ENCODE measurements at places on chromosomes 5 and 9. TPM values are rescaled to one million over a fixed set of nuclear protein-coding genes. Genes with fewer than 3 reads are reported as not detected.

GABRA6 gene
- total RNA-seq, result not detected

DNA sequence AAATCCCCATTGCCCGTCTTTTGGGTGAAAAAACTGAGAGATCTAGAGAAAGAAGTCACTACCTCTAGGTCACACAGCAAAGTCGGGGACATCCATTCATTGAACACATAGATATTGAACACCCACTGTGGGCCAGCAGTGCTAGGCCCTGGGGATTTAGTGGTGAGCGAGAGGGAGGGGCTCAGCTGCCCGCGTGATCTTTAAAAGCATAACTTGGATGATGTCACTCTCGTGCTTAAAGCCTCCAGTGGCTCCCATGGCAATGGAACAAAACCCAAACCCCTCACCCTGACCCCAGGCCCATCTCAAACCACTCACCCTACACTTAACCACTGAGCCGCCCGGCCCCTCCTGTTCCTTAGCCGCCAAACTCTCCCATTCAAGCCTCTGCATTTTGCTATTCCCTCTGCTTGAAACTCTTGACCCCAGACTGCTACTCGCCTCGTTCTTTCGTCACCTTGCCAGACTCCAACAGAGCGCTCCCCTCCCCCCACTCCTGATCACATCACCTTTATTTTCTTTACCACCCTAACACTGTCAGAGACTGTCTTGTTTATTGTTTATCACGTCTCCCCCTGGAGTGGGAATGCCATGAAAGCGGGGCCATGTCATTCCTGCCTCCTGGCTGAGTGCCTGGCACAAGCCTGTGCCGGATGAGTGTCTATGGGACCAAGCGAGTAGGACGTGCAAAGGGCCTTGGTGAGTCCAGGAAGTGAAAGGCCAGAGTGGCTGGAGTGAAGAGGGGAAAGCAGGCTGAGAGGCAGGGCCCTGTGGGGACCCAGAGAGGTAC is 710 bp upstream of the PIP5KL1 start:
- DNase-seq, result peak; percentile 74

DNA sequence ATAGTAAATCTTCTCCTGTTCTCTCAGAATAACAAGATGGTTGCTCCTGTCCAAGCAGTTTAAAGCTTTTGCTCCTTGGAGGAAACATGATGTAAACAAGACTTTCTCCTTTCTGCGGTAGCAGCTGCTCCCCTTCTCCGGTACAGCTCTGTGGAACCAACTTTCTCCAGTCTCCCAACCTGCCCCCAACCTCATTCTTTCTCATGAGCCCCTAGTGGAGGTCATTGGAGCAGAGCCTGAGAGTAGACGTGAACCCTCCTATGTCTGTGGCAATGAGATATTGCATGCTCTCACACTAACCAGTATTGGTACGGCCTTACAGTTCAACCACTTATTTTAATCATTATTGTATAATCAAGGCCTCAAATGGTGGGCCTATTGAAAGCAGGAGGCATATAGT is 483.8 kb upstream of the CDH10 start:
- DNase-seq, result no peak

DNA sequence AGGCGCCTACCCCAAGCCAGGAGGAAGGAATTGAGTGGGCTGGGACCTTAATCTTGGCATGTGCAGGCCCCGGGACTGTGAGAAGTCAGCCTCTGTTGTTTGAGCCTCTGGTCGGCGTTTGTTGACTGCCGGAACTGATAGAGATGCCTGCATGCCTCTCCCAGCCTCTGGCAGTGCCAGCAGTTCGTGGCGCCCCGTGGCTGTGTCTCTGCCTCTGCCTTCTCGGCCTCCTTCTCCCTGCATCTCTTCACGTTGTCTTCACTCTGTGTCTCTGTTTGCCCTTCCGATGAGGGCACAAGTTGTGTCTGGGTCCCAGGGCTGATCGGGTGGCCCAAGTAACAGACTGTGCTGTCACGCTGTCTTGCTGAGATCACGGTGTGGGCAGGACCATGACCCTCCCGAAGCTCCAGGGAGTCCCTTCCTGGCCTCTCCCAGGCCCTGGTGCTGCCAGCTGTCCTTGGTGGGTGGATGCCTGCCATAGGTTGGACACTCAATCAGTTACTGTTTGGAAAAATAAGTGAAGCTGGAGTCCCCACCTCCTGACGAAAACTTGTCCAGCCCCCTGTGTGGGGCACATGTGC is 133.5 kb upstream of the LPCAT1 start:
- peak; percentile 37 for DNase-seq

PCDHGA9 gene
- 0.55 TPM for total RNA-seq

- no peak for DNase-seq
Observed at GRCh38 chr5:77080905-77081304, 6.2 kb downstream of the ZBED3 start.
